Endothelial cell of umbilical vein (primary cell): ENCODE measurements at places on chromosomes 5 and 9. TPM values are rescaled to one million over a fixed set of nuclear protein-coding genes. Genes with fewer than 3 reads are reported as not detected.

- no peak overlapping the region for H3K4me3 ChIP-seq
- H3K4me1 ChIP-seq: no peaks in the 10 kb centered on the region
- no peaks in the 10 kb centered on the region for H3K36me3 ChIP-seq
These were observed 41.8 kb downstream of the FBXO10 start for GRCh38 chr9:37534412-37534811.

- no peaks in the 10 kb centered on the region for H3K4me1 ChIP-seq
- H3K36me3 ChIP-seq: no peaks in the 10 kb centered on the region
- H3K4me3 ChIP-seq: no peak overlapping the region
These were observed 287.0 kb upstream of the TMEM161B start for GRCh38 chr5:88555674-88556073.

- no peaks in the 10 kb centered on the region for H3K4me1 ChIP-seq
- H3K27ac ChIP-seq: no peak overlapping the region
- H3K4me3 ChIP-seq: no peak overlapping the region
- no peaks in the 10 kb centered on the region for H3K36me3 ChIP-seq
These were observed 139.1 kb downstream of the PLPPR1 start for GRCh38 chr9:101167490-101168134.

GRCh38 chr5:116785106-116785505 is 210.5 kb upstream of the SEMA6A start:
- H3K4me3 ChIP-seq: no peak overlapping the region
- H3K27ac ChIP-seq: no peak overlapping the region
- H3K27me3 ChIP-seq: no peaks in the 10 kb centered on the region
- no peaks in the 10 kb centered on the region for H3K36me3 ChIP-seq

- H3K4me1 ChIP-seq: peaks cover 5% of the 10 kb centered on the region
- no peak for DNase-seq
- no peak overlapping the region for H3K27ac ChIP-seq
- H3K36me3 ChIP-seq: no peaks in the 10 kb centered on the region
These were observed 639.7 kb downstream of the CCDC171 start for GRCh38 chr9:16192403-16193017.

DNA sequence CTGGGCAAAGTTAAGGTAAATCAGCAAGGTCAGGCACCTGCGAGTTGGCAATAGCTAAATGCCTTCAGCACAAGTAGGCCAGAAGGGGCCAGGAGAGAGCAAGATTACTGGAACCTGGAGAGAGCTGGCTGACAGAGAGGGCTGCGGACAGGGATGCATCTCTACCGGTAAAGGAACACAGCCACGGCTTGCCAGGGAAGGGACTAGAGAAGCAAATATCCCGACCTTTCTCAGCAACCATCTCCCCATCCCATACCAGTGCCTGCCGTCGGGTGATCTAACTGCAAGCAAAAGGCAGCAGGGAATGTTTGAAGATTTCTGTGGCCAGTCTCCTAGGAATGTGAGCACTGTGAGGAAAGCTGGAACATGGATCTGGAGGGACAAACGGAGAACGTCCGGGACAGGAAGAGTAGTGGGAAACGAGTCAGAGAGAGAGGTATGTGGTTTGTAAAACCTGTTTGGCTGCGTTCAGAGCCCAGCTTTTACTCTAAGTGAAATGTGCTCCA is 15.9 kb upstream of the ABLIM3 start:
- no peak overlapping the region for H3K27ac ChIP-seq
- H3K27me3 ChIP-seq: no peaks in the 10 kb centered on the region
- no peak for DNase-seq
- peaks cover 12% of the 10 kb centered on the region for H3K4me1 ChIP-seq

DNA sequence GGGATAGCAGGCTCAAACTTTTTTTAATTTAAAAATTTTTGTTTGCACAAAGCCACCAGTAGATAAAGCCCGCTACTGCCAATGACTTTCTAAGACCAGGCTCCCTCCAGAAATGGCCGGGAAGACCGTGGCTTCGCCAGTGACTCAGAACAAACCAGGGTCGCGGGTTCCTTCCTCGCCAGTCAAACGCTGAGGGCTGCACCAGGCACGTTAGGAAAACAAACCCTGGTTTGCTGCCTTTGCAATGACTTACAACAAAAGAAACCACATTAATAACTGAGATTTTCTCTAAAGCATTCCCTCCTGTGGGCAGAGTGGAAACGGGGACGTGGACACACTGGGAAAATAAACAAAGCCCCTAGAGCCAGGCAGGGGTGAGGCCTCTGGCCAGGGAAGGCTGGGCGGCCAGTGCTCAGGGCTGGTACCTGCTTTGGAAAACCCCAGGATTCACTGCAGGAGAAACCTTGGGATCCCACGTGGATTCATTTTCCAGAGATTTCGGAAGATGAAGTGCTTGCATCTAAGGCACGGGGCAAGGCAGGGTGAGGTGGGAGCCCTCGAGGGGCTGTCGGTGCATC is 3.8 kb downstream of the PRRX2 start:
- no peaks in the 10 kb centered on the region for H3K36me3 ChIP-seq
- H3K27ac ChIP-seq: no peak overlapping the region
- peak; percentile 16 for DNase-seq
- H3K4me1 ChIP-seq: no peaks in the 10 kb centered on the region

DNA sequence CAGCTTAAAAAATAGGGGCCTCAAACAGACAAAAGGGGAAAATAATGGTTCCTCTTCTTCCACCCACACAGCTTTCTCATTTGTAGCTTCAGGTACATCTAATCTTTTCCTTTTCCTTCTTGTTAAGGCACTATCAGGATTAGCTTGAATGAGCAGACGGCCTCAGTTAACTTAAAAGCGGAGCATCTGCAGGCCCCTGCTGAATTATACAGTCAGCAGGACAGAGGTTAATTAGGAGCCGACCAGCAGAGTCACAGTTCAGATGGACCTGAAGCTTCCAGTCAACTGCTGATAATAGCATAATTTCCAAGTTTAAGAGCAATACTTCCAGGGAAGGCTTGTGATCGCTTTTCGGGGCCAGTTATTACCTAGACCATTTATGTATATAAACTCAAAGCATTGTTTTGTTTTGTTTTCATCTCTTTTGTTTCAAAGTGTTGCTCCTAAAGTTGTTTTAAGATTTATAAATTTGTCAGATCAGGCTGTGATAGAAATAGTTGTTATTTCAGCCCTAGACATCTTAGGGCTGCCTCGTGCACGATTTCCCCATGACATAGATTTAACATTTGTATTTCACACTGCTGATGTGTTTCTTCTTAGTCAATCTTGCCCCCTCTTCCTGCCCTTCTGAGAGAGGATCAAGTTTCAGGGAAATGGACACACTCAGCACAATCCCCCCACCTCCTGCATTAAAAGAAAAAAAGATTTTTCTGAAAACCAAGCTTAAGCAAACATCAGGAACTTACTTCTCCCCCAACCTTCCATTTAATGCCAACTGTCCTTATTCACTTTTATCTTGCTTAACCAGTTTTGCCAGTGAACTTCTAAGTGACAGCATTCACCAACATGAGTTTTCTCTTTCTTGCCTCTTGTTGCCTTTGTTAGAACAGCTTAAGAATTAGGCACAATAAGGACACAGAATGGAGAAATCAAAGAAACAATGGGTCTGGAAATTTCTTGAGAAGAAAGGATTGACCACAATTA is 449.8 kb downstream of the ARHGEF28 start:
- DNase-seq: peak; percentile 82
- H3K4me1 ChIP-seq: peaks cover 14% of the 10 kb centered on the region
- no peaks in the 10 kb centered on the region for H3K36me3 ChIP-seq

KIF20A gene
- 36.6 and 38.7 TPM in 2 replicates for polyA plus RNA-seq

UAP1L1 gene
- 26.0 and 31.0 TPM in 2 replicates for polyA plus RNA-seq

PCDHGA12 gene
- polyA plus RNA-seq: 3.2 and 4.2 TPM in 2 replicates
